ENCODE measurements at places on chromosomes 5 and 9.
A peak's percentile ranks its signal among the peaks of the same experiment; 100 is the strongest.

DNA sequence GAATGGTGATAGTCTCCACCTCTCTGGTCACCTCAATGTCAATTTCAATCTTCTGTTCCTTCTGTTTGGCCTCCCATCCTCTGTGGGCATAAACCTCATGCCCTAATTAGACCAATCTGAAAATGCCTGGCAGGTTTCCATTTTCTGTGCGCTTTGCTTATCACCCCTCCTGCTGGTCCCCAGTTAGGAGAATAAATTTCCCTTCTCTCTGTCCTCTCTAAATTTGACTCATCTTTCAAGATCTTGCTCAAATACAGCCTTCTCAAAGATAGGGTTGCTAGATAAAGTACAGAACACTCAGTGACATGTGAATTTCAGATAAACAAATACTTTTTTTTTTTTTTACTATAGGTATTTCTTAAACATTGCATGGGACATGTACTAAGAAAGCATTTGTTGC, 69.4 kb upstream of the CD180 start:
- no peak for DNase-seq

DNA sequence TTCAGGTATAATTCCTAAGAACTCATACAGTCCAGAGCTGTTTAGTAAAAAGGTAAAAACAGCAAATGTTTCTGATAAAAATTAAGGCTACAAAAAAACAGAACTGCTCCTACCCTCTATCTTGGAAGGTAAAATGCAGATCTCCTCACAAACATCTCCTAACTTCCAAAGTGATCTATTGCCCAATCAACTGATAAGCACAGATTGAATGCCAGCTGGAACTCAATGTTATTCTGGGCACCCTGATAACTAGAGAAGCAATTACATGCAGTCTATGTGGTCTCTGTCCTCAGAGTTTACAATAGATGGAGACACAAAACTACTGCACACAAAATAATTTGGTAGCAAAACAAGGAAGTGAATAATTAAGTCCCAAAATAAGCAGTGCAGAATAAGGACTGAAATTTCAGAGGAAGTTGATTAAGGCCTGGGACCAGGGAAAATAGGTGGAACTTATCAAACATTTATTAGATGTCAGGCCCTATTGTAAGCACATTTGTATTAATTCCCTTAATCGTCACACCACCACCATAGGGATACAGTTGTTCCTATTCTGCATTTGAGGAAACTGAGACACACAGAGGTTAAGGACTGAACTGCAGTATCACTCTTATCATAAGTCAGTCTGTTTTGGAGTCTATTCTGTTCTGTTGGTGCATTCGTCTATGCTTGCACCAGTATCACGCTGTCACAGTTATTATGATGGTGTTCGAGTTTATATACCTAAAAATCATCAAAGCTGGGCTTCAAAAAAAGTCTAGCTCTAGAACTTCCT, 102.2 kb upstream of the TARS1 start:
- DNase-seq = no peak

DNA sequence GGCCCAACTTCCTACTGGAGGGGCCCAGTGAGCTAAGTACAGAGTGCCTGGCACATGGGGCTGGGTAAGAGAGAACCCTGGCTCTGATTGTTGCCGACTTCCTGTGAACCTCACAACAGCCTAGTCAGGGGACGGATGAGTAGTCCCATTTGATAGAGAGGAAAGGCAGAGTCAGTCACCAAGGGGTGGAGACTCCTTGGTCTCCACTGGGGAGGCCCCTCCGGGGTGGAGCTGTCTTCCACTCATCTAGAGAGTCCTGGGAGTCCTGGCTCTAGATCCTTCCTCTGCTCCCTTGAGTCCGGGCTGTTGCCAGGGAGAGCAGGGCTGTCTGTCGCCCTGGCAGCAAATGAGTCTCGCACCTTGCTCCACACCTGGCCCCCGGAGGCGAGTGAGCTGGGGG, 8.0 kb downstream of the GRK6 start:
- no peak for DNase-seq

GRCh38 chr5:81147011-81147885, 85.9 kb upstream of the CKMT2 start:
- no peak for DNase-seq

- no peak for DNase-seq
Observed at GRCh38 chr9:135282808-135283207, 195.3 kb downstream of the OLFM1 start.

- no peak for DNase-seq
Observed at GRCh38 chr9:137640862-137641261, 22.1 kb downstream of the EHMT1 start.

DNA sequence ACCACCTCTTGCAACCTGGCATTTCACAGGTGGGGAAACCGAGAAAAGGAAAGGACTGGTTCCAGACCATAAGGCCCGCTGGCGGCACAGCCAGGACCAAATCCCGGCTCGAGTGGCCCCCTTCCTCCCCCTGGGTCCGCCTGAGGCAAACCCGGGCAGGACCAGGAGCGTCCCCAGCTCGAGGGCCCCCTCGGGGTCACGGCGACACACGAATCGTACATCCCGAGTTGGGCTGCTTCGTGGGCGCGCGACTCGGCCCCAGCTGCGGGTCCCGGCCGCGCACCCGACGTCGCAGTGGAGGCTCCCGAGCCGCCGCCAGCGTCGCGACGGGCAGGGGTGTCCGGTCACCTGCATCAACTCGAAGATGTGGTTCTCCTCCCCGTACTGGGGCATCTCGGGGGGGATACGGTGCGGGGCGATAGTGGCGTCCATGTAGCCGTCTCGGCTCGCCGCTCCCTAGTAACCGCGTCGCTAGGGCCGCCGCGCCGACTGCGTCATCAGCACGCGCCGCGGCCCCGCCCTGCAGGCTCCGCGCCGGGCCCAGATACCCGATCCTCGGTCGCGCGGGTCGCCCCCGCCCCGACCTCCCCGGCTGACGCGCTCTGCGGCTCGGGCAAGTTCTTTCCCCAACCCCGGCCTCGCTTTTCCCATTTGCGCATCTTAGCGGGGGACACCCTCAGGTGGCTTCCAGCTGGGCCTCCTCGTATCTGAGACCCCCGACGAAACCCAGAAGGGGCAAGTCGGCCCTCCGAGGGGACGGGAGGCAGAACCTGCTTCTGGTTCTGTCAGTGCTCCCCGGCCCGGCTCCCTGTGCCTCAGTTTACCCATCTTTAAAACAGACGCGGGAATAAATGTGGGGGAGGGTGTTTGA, at the start of gene AK8:
Gene AK8 (minus strand): TSS at position 461 of the 871 bp plus-strand sequence. CDS start 29 bp downstream, at position 432.
- no peak for DNase-seq

- DNase-seq = no peak
Observed at GRCh38 chr9:786405-786804, 55.1 kb upstream of the DMRT1 start.

DNA sequence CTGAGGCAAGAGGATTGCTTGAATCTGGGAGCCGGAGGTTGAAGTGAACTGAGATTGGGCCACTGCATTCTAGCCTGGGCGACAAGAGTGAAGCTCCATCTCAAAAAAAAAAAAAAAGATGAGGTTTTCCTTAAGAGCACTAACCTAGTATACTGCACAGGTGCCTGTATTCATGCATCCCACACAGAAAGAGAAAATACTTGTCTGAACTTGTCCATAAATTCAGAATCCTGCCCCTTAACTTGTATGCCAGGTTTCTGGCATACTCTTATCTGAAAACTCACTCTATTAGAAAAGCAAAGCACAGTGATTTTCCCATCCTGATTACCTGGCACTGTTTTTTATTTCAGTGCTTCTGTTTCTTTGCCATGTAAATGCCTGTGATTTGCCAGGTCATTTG, 125.3 kb upstream of the CDKN2B start:
- DNase-seq = no peak

DNA sequence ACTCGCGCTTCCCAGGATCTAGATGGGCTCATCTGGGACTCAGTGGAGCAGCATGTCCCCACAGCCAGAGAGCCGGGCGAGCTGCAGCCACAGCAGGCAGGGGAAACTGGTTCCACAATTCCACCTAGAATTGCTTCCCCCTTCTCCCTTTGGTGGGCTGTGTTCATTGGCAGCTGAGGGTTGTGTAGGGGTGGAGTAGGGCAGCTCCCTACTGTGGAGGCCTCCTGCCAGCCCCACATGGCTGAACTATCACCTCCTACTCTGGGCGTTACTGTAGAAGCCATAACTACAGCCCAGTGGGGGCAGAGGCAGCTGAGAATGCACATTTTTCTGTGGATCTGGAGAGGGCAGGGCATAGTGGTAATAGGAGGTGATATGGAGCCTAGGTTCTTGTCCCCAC, 44.8 kb downstream of the PPARGC1B start:
- no peak for DNase-seq

DNA sequence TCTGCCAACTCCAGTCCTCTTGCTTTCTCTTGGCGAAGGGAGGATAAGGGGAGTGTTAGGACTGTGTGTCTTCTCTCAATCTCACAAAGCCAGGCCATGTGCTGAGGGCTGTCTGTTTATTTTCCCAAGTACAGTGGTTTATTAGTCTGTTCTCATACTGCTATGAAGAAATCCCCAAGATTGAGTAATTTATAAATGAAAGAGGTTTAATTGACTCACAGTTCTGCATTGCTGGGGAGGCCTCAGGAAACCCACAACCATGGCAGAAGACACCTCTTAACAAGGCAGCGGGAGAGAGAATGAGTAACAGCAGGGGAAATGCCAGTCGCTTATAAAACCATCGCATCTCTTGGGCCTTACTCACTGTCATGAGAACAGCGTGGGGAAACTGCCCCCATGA, 36.2 kb upstream of the CKS2 start:
- peak; percentile 87 for DNase-seq

DNA sequence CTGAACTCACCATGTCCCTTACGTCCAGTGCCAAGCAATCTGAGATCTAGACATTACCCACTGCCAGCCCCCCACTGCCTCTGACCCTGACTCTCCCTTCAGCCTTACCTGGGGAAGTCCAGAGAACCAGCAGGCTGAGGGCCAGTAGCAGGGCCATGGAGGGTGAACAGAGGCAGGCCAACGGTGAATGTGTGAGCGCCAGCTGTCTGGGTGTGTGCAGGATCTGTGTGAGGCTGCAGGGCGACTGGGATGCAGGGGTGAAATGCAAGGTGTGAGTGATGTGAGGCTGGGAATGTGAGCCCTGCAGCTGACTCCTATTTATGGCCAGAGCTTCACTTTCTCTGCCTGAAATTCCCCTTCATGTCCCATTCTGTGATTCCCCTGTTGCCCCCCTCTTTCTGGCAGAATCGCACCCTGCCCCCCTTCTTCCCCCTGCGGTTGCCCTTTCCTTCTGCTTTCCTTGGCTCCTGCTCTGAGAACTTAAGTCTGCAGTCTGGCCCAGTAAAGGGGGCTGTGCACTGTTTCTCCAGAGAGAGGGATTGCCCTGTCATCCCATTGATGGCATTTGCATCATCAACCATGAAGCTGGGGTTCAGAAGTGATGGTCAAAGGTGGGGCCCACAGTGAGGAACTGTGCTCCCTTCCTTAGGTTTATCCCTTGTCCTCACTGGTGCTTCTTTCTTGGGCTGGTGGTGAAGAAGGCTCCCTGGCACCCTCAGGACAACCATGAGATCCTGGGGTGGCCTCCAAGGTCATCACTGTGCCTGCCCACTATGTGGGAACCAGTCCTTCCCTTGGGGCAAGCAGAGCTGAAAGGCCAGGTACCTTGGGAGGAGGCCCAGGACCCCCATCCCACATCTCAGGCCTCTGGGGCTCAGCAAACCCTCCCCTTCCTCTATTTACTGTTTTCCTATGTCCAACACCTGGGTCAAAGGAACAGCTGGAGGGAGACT, at the start of gene CCL19:
Gene CCL19 (minus strand): TSS at position 294 of the 953 bp plus-strand sequence. CDS start 137 bp downstream, at position 157.
- no peak for DNase-seq

DNA sequence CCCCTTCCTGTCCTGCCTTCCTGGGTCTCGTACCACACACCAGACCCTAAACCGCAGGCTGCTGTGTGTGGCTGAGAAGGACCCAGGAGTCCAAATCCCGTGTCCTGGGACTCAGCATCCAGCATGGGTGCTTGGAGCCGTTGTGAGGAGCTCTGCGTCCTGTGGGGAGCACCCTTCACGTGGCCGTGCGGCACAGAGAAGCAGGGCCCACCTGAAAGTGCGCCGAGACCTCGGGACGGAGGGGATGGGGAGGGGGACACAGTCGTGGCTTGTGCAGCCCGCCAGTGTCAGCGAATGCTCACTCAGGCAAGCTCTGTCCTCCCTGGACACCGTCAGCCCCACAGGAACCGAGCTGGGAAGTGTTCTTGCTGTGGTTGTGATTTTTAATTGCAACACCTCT, 244.6 kb downstream of the CACNA1B start:
- no peak for DNase-seq

- no peak for DNase-seq
Observed at GRCh38 chr9:134402182-134402581, 75.9 kb downstream of the RXRA start.

DNA sequence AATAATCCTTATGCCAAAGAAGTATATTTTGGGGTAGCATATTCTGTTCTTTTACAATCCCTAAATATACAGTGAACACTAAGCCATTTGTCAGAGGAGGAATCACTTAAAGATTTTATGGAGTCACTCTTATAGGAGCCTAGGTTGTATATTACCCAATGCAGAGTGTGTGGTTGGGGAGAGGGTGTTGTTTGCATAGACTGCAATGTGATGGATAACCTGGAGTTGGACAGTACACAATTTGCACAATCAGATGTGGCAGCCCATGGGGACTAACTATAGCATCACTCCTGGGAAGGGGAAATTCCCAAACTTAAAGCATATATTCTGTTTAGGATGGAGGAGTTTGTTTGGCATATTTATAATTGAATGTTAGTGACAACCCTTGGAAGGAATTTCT, 9.6 kb upstream of the NDFIP1 start:
- no peak for DNase-seq
